ENCODE measurements at places on chromosomes 7 and 10.

GRCh38 chr10:70445718-70446657 is 4.5 kb upstream of the NODAL start:
- DNase-seq: peak; percentile 64

DNA sequence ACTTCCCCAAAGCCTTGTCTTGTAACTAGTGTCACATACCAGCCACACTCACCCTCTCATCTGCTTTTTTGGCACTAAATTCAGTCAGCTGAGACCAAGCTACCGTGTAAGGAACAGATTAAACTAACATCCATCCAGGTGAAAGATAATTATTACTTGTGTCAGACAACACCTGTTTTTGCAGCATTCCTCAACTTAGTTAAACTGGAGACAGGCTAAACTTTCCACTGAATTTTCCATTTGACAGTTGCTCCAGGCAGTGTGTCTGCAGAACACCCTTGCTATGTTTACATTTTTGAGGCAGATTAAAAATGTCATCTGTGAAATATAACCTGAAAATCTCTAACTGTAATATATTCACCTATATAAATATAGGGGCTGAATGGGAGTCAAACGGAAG is 73.6 kb downstream of the CYP26A1 start:
- peak; percentile 19 for DNase-seq

GRCh38 chr10:24849051-24849450 is 103.4 kb downstream of the PRTFDC1 start:
- DNase-seq: no peak

- DNase-seq: peak; percentile 37
Observed at GRCh38 chr7:133434246-133434865, 181.5 kb downstream of the EXOC4 start.

GRCh38 chr10:34186745-34187144 is 628.4 kb downstream of the PARD3 start:
- DNase-seq: no peak

DNA sequence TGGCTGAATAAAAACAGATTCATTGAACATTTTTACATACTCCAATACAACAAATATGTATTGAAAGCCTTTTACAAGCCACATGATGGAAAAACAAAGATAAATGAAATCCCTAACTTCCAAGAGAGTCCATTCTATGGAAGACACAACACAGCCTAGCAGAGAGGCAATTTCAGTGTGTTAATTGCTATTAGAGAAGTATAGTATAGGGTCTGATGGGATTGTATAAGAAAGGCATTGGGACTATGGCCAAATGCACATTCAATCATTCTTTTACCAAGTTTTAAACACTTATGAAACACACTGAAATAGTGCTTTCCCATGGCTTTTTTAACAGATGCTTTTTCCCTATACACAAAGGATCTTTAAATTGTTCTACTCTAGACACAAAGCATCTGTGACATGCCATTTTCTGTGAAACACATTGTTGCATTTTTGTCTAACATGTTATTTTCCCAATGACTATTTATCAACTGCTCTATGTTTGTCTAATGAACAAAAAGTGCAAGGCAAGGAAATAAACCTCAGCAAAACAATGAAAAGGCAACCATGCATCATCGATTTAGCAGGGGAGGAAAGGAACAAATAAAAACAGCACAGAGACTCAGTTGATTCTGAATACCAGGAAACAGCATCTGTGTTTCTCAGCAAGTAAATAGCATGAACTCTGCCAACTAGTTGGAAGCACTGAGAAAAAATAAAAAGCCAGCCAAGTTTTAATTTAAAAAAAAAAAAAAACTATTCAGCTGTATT is 42.4 kb upstream of the PHYHIPL start:
- no peak for DNase-seq

DNA sequence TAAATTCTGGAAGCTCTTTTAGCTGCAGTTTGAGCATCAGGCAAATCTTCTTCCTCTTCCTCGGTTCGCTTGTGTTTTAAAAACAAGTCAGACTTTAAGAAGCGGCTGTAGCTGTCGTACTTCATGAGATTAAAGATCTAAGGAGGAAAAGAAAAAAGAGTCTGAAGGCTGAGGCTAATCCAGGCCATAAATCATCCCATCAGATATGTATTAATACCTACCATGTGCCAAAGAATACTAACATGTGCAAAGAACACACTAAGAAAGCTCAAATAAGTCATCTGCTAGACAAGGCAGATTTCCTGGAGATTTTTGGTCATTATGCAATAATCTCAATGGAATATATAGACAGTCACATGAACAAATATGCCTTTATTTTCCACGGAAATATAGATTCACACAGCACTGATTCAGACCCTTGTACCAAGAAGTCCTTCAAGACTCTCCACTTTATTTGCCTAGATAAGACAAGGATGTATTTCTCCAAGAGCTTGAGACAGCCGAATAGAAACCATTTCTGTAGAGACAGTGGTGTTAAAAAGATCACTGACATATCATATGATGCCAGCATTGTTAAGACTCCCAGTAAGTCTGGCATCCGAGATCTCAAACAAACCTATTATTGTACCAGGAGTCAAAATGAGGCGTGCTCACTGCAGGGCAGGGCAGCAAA is 42.3 kb downstream of the RGS10 start:
- DNase-seq: no peak

GRCh38 chr10:29243750-29244149 is 45.1 kb upstream of the LYZL1 start:
- no peak for DNase-seq

- peak; percentile 8 for DNase-seq
Observed at GRCh38 chr10:80702143-80702542, 164.4 kb downstream of the SH2D4B start.

DNA sequence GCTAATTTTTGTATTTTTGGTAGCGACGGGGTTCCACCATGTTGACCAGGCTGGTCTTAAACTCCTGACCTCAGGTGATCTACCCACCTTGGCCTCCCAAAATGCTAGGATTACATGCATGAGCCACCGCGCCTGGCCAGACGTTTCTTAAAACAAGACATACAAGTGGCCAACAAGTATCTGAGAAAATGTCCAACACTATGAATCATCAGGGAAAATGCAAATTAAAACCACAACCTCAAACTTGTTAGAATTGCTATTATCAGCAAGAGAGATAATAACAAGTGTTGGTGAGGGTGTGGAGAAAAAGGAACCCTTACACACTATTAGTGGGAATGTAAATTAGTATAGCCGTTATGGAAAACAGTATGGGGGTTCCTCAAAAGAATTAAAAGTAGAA is 148.6 kb downstream of the SUGCT start:
- DNase-seq: no peak
